ENCODE measurements at places on chromosomes 5 and 9.

DNA sequence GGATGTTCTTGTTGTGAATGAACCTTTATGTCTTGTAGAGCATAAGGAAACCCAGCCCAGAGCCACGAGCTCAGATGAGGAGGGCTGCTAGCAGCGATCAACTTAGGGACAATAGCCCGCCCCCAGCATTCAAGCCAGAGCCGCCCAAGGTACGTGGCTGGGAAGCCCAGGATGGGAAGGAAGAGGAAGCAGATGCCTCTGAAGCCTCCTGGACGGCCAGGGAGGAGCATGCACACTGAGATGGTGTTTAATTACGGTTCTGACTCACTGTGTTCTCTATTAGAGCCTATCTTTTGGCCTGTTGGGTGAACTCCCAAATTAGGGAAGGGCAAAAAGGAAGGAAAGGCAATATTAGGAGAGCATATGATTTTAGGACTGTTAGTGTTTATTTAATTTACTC is 75.3 kb downstream of the TJP2 start:
- DNase-seq: no peak

GRCh38 chr9:107169796-107170195 is 113.3 kb upstream of the RAD23B start:
- DNase-seq: no peak

- DNase-seq: no peak
Observed at GRCh38 chr5:152097128-152097527, 172.5 kb upstream of the GLRA1 start.

- no peak for DNase-seq
Observed at GRCh38 chr9:127569886-127570401, 42.1 kb upstream of the STXBP1 start.

GRCh38 chr9:6109986-6110385 is 94.6 kb upstream of the RANBP6 start:
- DNase-seq: no peak

DNA sequence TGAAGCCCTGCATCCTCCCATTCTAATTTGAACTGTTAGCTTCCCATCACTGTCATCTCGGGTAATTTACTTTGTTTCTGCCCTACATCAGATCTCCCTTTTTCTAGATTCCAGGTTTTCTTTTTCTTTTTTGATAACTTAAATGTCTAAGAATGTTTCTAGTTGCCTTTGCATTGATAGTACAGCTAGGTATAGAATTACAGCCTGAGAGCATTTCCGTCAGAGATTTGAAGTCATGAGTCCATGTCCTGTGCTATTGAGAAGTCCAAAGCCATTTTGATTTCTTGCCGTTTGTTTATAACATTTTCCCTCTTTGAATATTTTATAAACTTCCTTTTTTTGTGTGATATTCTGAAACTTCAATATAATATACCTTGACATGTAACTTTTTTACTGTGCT is 5.3 kb downstream of the TENT2 start:
- DNase-seq: no peak

- no peak for DNase-seq
Observed at GRCh38 chr5:39076757-39077728, 2.8 kb upstream of the RICTOR start.

DNA sequence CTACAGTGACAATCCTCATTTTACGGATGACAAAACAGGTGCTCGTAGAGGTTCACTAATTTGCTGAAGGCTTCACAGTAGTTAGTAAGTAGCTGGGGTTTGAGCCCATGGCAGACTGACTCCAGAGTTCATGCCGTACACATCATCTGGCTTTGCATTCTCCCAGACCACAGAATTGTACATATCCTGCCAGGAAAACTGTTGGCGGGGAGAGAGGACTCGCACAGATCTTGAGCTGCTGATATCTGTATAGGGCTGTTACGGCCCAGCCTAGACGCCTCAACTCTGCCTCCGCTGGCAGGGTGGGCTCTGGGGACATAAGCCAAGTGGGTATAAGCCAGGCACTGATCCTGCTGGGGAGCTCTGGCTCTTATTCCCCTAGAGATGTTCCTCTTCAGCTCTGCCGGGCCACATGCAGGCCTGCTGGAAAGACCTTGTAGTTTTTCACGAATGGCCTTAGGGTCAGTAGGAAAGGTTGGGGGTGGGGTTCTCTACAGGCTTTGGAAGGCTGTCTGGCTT is 16.3 kb downstream of the LARP1 start:
- DNase-seq: peak; percentile 71

DNA sequence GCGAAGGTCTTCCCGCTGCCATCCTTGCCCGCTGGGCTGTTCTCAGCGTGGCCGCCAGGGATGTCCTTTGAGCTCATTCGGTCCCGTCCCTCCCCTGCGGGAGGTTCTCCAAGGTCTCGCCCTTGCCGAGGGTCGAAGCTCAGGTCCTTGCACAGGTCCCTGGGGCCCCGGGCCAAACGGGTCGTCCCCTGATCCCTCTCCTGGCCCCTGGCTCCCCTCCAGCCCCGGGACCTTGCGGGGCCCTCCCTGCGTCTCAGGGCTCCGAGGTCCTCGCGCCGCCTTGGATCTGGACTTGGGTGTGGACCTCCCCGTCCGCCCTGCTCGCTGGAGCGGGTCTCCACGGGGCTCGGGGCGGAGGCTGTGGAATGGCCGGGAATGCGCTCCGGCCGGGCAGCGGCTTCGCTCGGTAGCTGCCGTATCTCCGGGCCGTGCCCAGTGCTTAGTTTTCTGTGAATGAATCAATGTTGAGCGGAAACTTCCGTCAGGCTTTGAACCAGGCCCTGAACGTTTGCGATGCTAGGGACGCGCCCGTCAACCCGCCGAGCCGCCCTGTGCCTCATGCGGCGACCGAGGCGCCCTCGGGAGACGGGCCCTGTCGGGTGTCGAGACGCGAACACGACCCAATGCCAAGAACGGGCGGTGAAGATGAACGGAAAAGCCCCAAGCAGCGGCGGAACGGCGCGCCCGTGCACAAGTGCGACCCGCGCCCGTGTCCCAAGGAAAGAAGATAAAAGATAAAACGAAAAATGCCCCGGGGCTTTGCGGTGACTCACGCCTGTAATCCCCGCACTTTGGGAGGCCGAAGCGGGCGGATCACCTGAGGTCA is 780 bp downstream of the RNU6ATAC start:
- DNase-seq: peak; percentile 8

DNA sequence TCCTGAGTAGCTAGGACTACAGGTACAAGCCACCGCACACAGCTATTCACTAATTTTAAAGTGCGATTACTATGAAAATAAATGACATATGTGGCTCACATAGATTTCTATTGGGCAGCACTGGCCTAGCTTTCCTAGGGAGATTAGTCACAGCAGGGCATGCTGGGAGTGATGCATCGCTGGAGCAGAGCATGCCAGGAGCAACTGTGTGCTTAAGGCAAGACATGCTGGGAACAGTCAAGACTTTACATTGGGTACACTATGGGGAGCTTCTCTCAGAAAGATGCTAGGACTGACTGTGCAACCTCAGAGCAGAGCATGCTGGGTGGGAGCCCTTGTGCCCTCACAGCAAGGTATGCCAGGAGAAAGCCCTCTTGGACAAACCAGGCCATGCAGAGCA is 9.3 kb downstream of the ST6GALNAC6 start:
- DNase-seq: no peak

- DNase-seq: no peak
Observed at GRCh38 chr9:27714388-27714787, 141.1 kb upstream of the C9orf72 start.

DNA sequence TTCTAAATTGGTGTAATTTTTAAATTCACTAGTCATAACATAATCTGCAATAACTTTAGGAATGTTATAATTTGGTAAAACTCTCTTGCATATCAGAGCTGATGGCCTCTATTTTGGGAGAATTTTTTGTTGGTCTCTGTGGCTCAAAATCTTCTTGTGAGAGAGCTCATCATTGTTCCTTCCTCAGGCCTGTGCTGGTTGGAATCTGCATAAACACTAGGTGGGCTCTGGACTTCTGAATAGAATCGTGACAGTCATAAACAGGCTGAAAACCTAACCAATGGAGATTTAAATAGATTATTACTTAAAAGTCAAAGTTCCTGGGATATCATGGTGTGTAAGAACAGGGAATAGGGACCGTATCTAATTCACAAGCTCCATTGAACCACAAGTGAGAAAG is 1129.6 kb downstream of the CDH12 start:
- DNase-seq: no peak

- no peak for DNase-seq
Observed at GRCh38 chr5:129653442-129653841, 94.5 kb upstream of the MINAR2 start.

DNA sequence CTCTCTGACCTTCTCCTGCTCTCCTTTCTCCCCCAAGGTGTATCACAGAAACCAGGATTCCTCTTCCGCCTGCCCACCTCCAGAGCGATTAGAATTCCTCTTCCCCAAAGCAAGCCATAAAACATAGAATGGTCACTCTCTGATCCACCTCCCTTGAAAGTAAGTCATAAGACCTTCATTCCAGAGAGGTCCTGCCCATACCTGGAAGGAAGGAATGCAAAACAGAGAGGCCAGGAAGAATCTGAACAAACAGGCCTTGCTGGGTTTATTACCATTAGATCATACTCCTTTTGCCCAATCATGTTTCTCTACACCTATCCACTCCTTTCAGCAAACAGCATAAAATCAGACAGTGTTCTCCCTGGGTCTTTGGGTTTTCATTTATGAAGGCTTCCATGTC is 21.0 kb downstream of the CDKL3 start:
- no peak for DNase-seq

GRCh38 chr5:96316017-96316416 is 117.0 kb downstream of the PCSK1 start:
- no peak for DNase-seq

GRCh38 chr5:90424245-90424644 is 14.7 kb upstream of the CETN3 start:
- no peak for DNase-seq

DNA sequence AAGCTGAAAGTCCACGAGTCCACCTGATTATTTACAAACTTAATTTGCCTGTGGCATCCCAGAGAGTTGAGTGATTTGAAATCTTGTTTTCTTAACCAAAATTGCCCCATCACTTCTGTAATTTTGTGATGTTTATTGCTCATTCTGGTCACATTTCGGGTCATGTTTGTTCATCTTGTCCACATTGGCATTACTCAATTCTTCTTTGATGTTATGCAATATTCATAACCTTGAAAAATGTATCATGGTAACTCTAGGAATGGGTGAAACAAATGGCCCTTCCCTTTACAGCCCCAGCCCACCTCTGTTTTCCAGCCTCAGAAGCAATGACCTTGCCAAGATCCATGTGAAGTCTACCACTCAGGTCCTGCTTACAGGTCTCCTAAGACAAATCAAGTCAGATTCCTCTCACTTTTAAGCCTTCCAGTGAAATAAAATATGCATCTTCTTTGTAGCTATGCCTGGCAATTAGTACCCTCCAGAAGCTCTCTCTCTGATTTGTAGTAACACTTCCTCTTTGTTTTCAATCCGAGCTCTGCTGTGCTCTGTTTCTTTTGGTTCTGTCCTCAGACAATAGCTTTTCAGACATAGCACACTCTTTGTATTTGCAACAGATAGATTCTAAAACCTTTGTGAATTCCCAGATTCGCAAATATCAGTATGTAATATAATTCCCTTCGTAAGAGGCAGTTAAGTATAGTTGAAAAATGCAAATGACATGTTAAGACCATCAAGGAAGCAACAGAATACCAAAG is 330.3 kb upstream of the IRX1 start:
- DNase-seq: no peak

Data from retinal pigment epithelial cell (primary cell).